ENCODE measurements at places on chromosomes 7 and 10. TPM values are rescaled to one million over a fixed set of nuclear protein-coding genes. Genes with fewer than 3 reads are reported as not detected.

HOXA13 gene
- not detected for polyA plus RNA-seq

MYL10 gene
- not detected for polyA plus RNA-seq

WDFY4 gene
- 0.04 TPM for polyA plus RNA-seq

VWA2 gene
- polyA plus RNA-seq, result not detected

UBE2D4 gene
- 17.6 TPM for polyA plus RNA-seq

LSM8 gene
- polyA plus RNA-seq, result 47.3 TPM

ANKRD26 gene
- 2.7 TPM for polyA plus RNA-seq

ERVW-1 gene
- not detected for polyA plus RNA-seq

SPOCK2 gene
- polyA plus RNA-seq, result 235 TPM

TMEM168 gene
- 3.4 TPM for polyA plus RNA-seq

RASA4 gene
- polyA plus RNA-seq, result 23.4 TPM

UPK3B gene
- polyA plus RNA-seq, result not detected

TMEM229A gene
- polyA plus RNA-seq, result not detected

TMEM213 gene
- polyA plus RNA-seq, result not detected

CPN1 gene
- polyA plus RNA-seq, result not detected

FBXO24 gene
- 0.61 TPM for polyA plus RNA-seq

HOXA3 gene
- not detected for polyA plus RNA-seq

FOXI2 gene
- not detected for polyA plus RNA-seq

PAPOLB gene
- polyA plus RNA-seq, result not detected

Data from naive thymus-derived CD8-positive, alpha-beta T cell (primary cell).